ENCODE measurements at places on chromosomes 2 and 18. TPM values are rescaled to one million over a fixed set of nuclear protein-coding genes. Genes with fewer than 3 reads are reported as not detected.

GRCh38 chr2:14199040-14199439 lies 433.5 kb upstream of the LRATD1 start:
- no peak for DNase-seq

Gene FMNL2
- 15.8 TPM for total RNA-seq

DNA sequence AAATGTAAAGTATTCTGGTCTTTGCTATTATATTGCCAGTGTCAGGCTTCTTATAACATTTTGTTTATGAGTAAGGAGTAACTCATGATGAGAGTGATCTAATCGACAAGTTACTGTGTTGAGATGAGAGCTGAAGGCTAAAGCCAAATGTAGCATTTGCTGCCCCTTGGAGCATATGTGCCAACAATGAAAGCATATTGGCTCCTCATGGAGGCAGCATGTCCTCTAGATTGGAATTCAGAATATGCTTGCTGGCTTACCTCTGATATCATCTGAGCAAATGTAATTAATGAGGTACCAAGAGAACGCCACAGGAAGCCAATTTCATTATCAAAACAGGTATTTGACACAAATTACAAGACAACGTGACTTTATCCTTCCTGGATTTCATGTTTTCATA lies 781.1 kb upstream of the FSHR start:
- DNase-seq = no peak

Gene SYT4
- not detected for total RNA-seq

- no peak for DNase-seq
Measured at GRCh38 chr18:10262566-10262965, 191.9 kb upstream of the APCDD1 start.

- DNase-seq = no peak
Measured at GRCh38 chr2:144449028-144449406, 70.9 kb downstream of the ZEB2 start.
